ENCODE measurements at places on chromosomes 1 and 21. TPM values are rescaled to one million over a fixed set of nuclear protein-coding genes. Genes with fewer than 3 reads are reported as not detected.

Gene C1orf74
- 3.1 TPM for total RNA-seq

Gene ITLN2
- total RNA-seq: not detected

Gene RGS13
- total RNA-seq: not detected

GRCh38 chr1:107894605-107895004 lies 70.4 kb downstream of the VAV3 start:
- H3K27me3 ChIP-seq: no peaks in the 10 kb centered on the region
- H3K4me3 ChIP-seq: no peak overlapping the region
- no peaks in the 10 kb centered on the region for H3K4me1 ChIP-seq
- H3K36me3 ChIP-seq: no peaks in the 10 kb centered on the region

Gene FLG
- not detected for total RNA-seq

DNA sequence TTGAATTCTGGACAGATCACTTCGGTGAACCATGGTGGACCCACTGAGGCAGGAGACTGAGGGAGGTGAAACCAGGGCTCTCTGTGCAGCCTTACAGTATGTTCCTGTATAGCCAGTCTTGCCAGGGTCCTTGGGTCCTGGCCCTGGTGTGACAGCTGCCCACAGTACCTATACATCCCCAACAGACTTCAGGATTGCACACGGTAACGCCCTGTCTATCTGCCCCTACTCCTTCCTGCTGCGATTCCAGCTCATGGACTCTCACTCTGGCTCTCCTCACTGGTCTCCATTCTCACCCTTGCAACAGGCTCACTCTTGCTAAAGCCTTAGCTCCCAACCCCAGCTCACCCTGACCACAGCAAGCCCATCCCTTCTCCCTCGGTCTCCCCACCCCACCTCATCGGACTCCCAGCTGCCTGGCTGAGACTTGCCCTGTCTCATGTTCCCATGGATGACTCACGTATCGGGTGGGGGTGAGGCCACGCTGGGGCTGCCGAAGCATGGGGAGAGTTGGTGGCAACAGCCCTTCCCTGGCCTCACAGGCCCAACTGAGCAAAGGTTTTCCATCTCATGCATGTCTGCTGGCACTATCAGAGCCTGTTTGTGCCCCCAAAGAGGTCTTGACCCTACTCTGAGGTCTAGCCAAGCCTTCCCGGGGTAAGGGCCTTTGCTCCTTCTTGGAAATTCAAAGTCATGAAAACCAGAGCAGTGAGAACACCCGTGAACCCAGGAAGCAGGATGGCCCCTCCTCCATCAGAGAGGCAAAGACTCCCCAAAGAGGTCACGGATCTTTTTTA lies 7.1 kb downstream of the PHLDA3 start:
- H3K27me3 ChIP-seq: no peaks in the 10 kb centered on the region
- peak overlapping the region; percentile 98 for H3K27ac ChIP-seq
- DNase-seq: peak; percentile 99
- peaks cover 36% of the 10 kb centered on the region for H3K4me1 ChIP-seq

DNA sequence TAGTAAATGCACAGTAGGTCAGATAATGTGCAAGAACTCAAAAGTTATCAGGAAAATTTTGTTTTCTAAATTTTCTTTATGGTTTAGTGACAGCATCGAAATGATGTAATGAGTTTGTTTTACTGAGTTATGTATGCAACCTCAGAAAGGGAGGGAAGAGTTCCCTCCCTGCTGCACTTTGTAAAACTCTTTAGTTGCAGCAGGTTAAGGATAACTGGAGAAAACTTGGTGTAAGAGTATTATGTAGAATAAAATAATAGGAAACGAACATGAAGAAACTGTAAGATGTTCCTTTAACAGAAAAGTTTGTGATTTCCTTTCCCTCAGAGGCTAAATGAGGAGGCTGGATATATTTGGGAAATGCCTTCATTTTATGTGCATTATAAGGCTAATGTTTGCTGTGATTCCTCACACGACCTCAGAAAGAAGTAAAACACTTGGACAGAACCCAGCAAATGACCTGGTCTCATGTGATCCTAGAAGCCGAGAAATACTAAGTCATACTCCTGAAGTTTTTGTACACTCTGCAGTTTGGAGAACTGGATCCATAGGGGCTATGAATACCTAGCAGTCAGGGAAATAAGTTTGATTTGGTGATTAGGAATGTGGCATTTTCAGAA lies 35.4 kb downstream of the ADGRL2 start:
- no peak overlapping the region for H3K4me3 ChIP-seq
- no peak overlapping the region for H3K27ac ChIP-seq
- no peaks in the 10 kb centered on the region for H3K27me3 ChIP-seq
- H3K36me3 ChIP-seq: no peaks in the 10 kb centered on the region
- peaks cover 17% of the 10 kb centered on the region for H3K4me1 ChIP-seq

GRCh38 chr1:160539990-160540858 lies 17.2 kb upstream of the SLAMF6 start:
- no peak overlapping the region for H3K4me3 ChIP-seq
- H3K4me1 ChIP-seq: no peaks in the 10 kb centered on the region
- no peaks in the 10 kb centered on the region for H3K27me3 ChIP-seq
- no peak overlapping the region for H3K27ac ChIP-seq
- DNase-seq: no peak
- H3K36me3 ChIP-seq: no peaks in the 10 kb centered on the region

Gene SH2D2A
- not detected for total RNA-seq

- H3K27me3 ChIP-seq: no peaks in the 10 kb centered on the region
- no peaks in the 10 kb centered on the region for H3K36me3 ChIP-seq
- no peaks in the 10 kb centered on the region for H3K4me1 ChIP-seq
- no peak overlapping the region for H3K27ac ChIP-seq
These were observed 143.6 kb downstream of the CNIH3 start for GRCh38 chr1:224759681-224760091.

DNA sequence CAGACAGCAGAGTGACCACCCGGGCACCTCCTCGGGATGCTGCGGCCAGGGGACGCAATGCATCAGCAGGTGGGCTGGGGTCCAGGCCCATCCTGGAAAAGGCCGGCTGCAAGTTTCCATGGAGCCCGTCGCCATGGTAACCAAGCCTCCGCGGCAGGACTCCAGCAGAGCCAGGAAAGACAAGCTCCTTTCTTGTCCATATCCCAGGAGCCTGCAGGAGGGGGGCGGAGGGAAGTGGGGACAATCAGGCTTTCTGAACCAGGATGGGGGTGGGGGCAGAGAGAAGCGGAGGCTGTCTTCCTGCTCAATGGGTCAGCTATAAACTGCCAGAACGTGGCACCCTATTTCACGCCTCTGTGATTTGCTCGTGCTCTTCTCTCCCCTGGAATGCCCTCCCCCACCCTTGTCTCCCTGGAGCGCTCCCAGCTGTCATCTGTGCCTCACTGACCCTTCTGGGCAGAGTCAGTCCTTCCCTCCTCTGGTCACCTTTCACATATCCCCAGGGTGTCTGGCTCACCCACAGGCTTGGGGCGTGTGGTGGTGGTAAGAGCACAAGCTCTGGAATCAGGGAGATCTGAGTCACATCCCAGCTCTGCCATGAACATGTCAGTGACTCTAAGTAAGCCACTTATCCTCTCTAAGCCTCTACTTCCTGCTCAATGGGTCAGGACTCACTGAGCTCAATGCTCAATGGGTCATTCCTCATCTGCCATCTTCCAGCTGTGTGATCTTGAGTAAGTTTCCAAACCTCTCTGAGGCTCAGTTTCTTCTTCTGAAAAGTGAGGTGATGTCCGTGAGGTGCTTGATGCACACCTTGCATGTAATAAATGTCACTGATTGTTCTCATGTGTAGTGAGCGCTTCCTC lies 58.9 kb upstream of the LAPTM5 start:
- H3K27me3 ChIP-seq: peaks cover 2% of the 10 kb centered on the region
- H3K36me3 ChIP-seq: no peaks in the 10 kb centered on the region
- no peak overlapping the region for H3K4me3 ChIP-seq
- peak; percentile 83 for DNase-seq
- no peak overlapping the region for H3K27ac ChIP-seq
- peaks cover 12% of the 10 kb centered on the region for H3K4me1 ChIP-seq

DNA sequence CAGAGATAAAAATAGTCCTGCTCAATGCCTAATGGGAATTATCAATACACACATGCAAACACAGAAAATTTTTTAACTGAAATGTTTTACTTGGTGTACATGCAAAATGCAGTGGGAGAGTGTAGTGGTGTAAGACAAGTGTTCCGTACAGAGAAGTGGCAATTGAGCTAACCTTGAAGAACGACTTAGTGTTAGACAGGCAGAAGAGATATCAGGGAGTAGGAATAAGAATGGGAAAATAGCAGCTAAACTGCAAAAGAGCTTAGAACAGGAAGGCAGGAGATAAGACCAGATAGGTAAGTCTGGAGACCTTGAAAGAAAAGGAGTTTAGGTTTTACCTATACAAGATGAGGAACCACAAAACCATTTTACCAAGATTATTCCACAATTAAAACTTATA lies 9.0 kb downstream of the USP24 start:
- no peak overlapping the region for H3K4me3 ChIP-seq
- peaks cover 8% of the 10 kb centered on the region for H3K4me1 ChIP-seq
- no peaks in the 10 kb centered on the region for H3K36me3 ChIP-seq
- no peak overlapping the region for H3K27ac ChIP-seq

- no peaks in the 10 kb centered on the region for H3K27me3 ChIP-seq
- H3K27ac ChIP-seq: no peak overlapping the region
- no peak for DNase-seq
- H3K4me3 ChIP-seq: no peak overlapping the region
- no peaks in the 10 kb centered on the region for H3K36me3 ChIP-seq
These were observed 32.3 kb downstream of the RPL5 start for GRCh38 chr1:92864131-92864530.

DNA sequence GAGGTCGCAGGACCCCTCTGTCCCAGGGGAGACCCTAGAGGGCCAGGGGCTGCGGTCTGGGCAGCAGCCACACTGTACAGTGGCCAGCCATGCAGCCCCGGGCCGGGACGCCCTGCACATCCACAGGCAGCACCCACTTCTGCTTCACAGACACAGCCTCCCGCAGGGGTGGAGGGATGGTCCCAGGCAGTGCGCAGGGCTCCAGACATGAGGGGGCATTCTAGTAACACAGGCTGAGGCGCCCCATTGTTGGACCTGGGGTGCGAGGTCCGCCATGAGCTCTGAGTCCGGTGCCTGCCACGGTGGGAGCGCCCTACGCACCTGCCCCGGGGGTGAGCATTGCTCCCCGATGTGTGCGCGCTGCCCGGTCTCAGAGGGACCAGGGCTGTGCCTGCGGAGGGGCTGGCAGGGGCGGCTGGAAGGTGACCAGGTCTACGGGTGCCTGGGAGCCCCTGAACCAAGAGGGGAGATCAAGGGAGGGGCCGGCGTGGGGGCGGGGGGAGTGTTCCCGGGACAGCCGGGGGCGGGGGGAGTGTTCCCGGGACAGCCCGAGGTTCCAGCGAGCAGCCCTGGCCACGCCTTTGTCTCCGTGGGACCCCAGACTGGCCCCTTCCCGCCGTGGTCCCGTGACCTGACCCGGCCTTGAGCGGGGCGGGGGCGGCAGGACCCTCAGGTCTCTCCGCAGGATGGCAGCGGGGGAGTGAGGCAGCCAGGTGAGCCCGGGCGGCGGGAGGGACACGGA lies 4.5 kb downstream of the MMEL1 start:
- H3K27me3 ChIP-seq: no peaks in the 10 kb centered on the region
- H3K27ac ChIP-seq: no peak overlapping the region
- H3K36me3 ChIP-seq: no peaks in the 10 kb centered on the region
- no peaks in the 10 kb centered on the region for H3K4me1 ChIP-seq

Gene ZNF648
- total RNA-seq: not detected

DNA sequence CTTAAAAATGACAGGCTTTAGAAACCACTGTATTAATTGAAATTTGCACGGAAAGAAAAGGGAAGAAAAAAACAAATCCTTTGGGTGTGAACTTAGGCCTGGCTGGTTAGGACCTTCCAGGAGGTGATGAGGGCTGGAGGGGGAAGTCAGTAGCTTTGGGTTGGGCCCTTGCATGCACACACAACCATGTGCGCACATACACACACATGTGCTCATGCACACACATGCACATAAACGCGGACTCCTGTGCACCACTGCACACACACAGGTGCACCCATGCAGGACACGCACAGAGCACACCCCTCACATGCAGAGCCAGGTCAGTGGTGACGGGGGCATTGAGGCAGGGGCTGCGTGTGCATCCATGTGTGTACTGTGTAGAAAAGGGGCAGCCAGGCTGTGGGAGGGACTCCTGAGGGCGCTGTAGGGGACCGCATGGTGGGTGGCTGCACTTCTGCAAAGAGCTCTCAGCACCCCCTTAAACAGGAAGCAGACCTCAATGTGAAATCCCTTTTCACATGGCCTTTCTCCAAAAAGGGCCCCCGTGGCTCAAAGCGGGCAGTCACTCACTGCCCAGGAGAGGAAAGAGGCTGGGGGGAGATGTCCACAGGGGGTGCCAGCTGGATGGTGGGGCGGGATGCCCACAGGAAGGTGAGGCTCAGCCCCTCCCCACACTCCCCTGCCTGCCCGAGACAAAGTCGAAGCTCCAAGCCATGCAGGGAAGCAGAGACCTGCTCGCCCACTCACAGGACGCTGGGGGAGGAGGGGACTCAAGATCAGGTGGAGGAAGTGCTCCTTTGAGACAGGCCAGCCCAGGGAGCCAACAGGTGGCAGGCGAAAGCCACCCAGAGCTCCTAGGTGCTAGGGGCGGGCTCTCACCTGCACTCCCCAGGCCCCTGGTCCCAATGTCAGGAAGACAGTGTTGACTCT lies 95.2 kb downstream of the ITPKB start:
- H3K36me3 ChIP-seq: peaks cover 10% of the 10 kb centered on the region
- H3K27ac ChIP-seq: no peak overlapping the region
- no peak for DNase-seq
- H3K4me3 ChIP-seq: no peak overlapping the region

GRCh38 chr1:32920833-32921232 lies 19.6 kb upstream of the TMEM54 start:
- no peaks in the 10 kb centered on the region for H3K27me3 ChIP-seq
- no peaks in the 10 kb centered on the region for H3K4me1 ChIP-seq
- no peak for DNase-seq
- no peaks in the 10 kb centered on the region for H3K36me3 ChIP-seq

DNA sequence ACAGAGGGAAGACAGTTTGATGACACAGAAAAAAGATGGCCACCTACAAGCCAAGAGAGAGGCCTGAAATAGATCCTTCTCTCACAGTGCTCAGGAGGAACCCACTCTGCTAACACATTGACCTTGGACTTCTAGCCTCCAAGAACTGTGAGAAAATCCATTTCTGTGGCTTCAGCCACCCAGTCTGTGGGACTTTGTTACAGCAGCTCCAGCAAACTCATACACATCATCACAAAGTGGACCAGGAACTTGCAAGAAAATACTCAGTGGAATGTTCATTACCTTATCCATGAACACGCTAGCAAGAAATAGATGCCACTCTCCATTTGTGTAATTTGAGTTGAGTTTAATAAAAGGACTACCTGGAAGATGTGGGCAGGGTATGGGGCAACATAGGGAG lies 38.1 kb upstream of the VWA5B1 start:
- peaks cover 8% of the 10 kb centered on the region for H3K4me1 ChIP-seq
- no peak for DNase-seq
- H3K36me3 ChIP-seq: no peaks in the 10 kb centered on the region
- H3K27me3 ChIP-seq: no peaks in the 10 kb centered on the region
- no peak overlapping the region for H3K27ac ChIP-seq
- H3K4me3 ChIP-seq: no peak overlapping the region

- no peak for DNase-seq
- H3K27me3 ChIP-seq: no peaks in the 10 kb centered on the region
- no peak overlapping the region for H3K27ac ChIP-seq
- H3K4me3 ChIP-seq: no peak overlapping the region
- H3K36me3 ChIP-seq: no peaks in the 10 kb centered on the region
These were observed 601.7 kb downstream of the NPHP4 start for GRCh38 chr1:5390504-5390903.

GRCh38 chr1:77076759-77077158 lies 142.5 kb downstream of the PIGK start:
- no peaks in the 10 kb centered on the region for H3K36me3 ChIP-seq
- H3K27ac ChIP-seq: no peak overlapping the region
- H3K27me3 ChIP-seq: no peaks in the 10 kb centered on the region
- no peak overlapping the region for H3K4me3 ChIP-seq
- DNase-seq: no peak

All from fibroblast of lung (primary cell).